Ovary (tissue), 10 donors: ENCODE measurements at places on chromosomes 4 and X. TPM values are rescaled to one million over a fixed set of nuclear protein-coding genes. Genes with fewer than 3 reads are reported as not detected.

The KLHL5 gene
- total RNA-seq = 41.6 TPM

GRCh38 chr4:174834477-174834876 is 5.4 kb upstream of the GLRA3 start:
- no peaks in the 10 kb centered on the region for H3K27me3 ChIP-seq
- no peaks in the 10 kb centered on the region for H3K4me1 ChIP-seq
- no peak for DNase-seq
- H3K27ac ChIP-seq = no peak overlapping the region
- no peaks in the 10 kb centered on the region for H3K36me3 ChIP-seq
- no peak overlapping the region for H3K4me3 ChIP-seq

The RNF128 gene
- total RNA-seq = 1.2 TPM

The SMR3B gene
- not detected for total RNA-seq
